ENCODE measurements at places on chromosomes 2 and 18.

- no peak for DNase-seq
Measured at GRCh38 chr2:179141206-179141605, 91.3 kb upstream of the CCDC141 start.

- no peak for DNase-seq
Measured at GRCh38 chr2:241228081-241228859, 39.8 kb downstream of the ANO7 start.

- DNase-seq: no peak
Measured at GRCh38 chr2:20067992-20068584, 16.7 kb upstream of the LAPTM4A start.

GRCh38 chr2:239548965-239549595 lies 148.3 kb upstream of the HDAC4 start:
- no peak for DNase-seq

GRCh38 chr18:32379891-32380290 lies 90.8 kb downstream of the GAREM1 start:
- no peak for DNase-seq

GRCh38 chr2:195022508-195022830 lies 634.6 kb upstream of the SLC39A10 start:
- DNase-seq: no peak

- no peak for DNase-seq
Measured at GRCh38 chr2:232846055-232846454, 24.0 kb upstream of the SNORC start.

GRCh38 chr18:22394428-22394827 lies 23.3 kb downstream of the CTAGE1 start:
- DNase-seq: no peak

- no peak for DNase-seq
Measured at GRCh38 chr2:102932501-102932900, 170.7 kb downstream of the TMEM182 start.

GRCh38 chr2:74756356-74756890 lies 77.5 kb upstream of the HK2 start:
- DNase-seq: no peak

DNA sequence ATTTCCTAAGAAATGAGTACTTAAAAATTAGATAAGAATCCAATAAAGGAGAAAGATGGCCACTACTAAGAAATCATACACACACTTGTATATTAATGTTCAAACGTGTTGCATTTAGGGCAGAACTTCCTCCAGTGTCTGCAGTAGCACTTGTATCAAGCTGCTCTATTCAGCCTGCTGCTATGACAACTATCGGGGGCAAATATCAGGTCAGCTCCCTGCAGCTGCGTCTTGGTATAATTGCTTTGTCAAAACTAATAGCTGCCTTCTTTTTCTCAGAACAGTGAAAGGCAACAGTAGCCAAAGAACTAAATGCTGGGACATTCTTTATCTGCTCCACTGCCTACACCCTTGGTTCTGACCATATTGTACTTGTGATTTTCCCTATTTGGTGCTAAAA lies 300.7 kb downstream of the NOL4 start:
- DNase-seq: no peak

GRCh38 chr18:49934457-49934856 lies 121.1 kb upstream of the ACAA2 start:
- no peak for DNase-seq

DNA sequence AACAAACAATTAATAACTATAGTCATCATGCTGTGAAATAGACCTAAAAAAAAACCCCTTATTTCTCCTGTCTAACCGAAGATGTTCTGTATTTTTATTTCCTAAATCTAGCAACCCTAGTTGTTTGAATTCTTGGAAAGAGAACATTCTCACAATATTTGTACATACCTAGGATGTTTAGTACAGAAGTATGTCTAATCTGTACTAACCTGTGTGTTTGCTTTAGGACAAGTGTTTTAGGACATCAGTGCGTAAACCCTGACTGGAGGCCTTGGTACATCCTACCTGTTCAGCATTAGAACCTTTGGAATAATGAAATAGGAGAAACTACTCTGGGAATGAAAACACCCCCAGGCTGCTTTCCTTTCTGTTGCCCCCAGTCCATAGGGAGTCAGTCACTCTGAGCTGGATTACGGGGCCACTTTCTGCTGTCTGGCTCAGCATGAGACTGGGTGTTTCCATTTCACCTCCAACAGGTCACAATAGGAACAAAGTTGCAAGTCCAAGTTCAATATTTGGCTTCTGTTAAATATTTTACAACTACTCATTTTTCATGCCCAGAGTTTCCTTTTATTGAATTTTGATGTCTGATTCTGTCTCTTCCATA lies 114.7 kb downstream of the MTX2 start:
- DNase-seq: no peak

DNA sequence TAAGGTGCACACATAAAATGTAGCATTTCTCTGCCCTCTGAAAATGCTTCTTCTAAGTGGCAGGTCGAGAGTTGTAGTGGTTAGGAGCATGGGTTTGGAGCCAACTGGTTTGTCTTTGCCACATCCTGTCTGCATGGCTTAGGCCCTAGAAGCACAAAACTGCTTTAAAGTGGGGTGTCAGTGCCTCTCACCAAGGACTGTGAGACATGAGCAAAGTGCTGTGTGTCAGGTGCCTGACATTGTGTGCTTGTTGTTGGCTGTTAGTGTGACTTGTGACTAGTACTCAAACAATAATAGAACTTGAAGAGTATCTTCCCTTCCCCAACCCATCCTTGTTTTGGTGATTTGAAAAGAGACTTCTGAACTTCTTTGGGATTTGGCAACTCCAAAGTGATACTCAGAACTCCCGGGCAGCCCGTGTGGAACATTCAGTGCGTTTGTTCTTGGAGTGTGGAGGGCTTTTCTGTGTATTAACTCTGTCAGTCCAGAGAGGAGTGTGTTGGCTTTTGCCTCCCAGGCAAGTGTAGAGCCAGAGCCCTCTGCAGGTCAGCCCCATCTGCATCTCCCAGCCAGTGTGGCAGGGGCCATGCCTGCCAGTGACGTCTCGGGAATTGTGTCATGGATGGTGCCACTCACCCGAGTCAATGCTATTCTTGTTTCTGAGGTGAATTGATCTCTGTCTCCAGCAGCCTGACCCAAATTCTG lies 5.0 kb downstream of the MGAT5 start:
- DNase-seq: no peak

- no peak for DNase-seq
Measured at GRCh38 chr2:231461516-231461971, 2.7 kb downstream of the NCL start.

GRCh38 chr2:128474036-128474955 lies 155.6 kb upstream of the HS6ST1 start:
- DNase-seq: no peak

DNA sequence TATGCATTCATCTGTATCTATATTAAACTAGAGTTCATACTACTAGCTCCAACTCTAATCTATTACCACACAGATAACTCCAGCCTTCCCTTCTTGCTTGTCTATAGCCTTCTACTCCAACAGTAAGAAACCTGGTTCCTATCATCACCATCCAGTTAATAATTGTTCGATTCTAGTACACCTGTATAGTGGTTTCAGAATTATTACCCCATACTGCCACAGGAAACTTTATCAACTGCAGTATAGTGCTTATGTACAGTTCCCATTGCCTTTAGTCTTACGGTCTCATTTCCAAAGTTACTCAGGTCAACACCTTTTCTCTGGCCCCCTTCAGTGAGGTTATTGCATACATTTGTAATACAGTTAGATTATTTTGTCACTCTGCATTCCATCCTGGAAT lies 14.5 kb downstream of the METTL8 start:
- no peak for DNase-seq

DNA sequence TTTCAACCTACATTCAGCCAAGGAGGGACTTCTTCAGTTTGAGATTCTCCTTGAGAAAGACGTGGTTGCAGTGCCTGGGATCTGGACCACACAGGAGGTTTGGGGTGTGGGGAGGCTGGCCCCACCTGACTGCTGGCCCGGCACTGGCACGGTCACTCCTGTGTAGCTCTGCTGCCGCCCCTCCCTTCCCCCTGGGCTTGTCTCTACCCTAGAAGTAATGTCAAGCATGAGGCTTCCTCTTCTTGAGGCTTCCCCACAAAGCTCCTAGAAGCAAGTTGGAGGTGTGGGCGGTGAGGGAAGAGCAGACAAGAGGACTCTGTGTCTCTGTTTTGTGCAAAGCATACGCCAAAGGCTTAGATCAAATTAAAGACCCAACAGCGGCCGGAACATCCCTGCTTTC lies 8.7 kb downstream of the KLHL29 start:
- DNase-seq: no peak

- DNase-seq: no peak
Measured at GRCh38 chr2:136255127-136255526, 137.2 kb upstream of the CXCR4 start.

GRCh38 chr2:173647681-173648311 lies 293.1 kb downstream of the CDCA7 start:
- no peak for DNase-seq

DNA sequence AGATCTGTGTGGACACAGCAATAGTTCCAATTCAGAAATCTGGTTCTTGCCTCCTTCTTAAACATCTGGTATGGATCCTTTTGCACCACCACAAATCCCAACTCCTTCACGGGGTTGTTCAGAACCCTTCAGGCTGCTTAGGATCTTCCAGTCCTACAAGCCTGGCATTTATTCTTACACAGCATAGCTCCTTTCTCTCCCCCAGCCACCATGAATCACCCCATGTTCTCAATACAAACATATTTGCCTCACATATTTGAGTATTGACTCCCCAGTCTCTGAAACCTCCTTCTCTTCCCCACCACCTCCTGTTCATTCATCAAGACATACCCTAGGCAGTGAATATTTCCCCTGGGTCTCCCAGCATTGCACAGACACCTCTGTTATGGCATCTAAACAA lies 155.2 kb downstream of the ALK start:
- DNase-seq: no peak

DNA sequence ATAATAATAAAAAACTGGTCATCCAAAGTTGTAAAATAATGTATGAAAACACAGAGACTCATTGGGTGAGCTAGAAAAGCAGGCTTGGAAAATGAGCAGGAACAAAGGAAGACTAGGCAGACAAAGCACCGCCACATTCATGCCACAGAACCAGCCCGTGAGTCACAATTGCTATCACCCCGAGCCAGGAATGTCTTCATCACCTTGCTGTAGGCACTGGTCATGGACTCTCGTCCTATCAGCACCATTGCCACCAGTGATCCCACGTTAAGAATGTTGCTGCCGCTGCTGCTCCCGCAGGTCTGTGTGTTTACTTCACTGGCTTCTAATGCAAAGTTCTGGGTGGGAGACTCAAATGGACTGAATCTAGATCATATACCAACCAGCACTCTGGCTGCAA lies 417.9 kb downstream of the PID1 start:
- DNase-seq: no peak

GRCh38 chr2:231160701-231161100 lies 35.9 kb upstream of the HTR2B start:
- no peak for DNase-seq

- DNase-seq: no peak
Measured at GRCh38 chr2:2041256-2041824, 289.7 kb downstream of the MYT1L start.

GRCh38 chr2:237336131-237336530 lies 77.8 kb downstream of the COL6A3 start:
- no peak for DNase-seq

- no peak for DNase-seq
Measured at GRCh38 chr2:104408266-104408665, 445.6 kb upstream of the POU3F3 start.

DNA sequence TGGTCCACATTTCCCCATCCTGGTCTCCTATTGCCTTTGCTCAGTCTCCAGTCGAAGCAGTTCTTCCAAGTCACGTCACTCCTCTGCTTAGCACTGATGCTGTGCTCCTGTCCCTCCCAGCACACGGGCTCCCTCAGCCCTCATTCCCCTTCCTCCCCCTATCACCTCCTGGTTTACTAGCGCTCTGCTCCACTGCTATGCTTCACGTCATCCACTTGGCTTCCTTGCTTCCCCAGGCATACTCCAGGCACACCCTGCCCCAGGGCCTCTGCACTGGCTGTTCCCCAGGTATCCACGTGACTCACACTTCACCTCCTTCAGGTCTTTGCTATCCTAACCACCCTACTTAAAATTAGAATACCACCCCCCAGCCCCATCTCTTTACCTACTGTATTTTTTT lies 269.3 kb downstream of the GLI2 start:
- no peak for DNase-seq

DNA sequence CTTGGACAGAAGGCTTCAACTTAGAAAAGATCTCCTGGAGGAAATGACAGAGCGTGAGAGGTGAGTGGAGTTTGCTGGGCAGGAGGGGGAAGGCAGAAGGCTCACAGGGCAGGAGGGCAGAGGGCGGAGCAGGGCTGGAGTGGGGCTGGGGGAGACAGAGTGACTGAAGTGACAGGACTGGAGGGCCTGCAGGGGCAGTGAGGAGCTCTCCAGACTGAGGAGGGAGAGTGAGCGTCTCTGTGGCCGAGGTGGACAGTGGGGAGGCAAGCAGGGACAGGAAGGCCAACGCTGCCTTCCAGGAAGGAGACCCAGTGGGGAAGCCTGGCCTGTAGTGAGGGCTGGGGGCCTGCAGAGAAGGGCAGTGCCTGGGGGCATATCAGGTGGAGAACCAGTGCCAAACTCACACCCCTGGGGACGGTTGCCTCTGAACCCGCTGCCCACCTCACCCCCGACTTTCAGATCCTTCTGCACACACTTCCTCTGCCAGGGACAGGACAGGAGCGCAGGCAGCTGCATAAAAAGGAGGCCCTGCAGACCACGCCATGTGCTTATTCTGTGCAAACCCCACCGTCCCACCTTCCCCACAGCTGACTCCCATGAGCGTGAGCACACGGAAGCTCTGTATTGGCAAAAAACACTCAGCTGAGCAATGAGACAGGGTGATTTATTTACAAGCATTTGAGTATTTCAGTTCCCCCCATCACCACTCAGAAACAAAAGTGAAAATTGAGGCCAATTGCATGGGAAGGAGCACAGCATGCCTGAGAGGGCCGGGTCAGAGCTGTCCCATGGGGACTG lies 244.3 kb downstream of the FAM210A start:
- no peak for DNase-seq

DNA sequence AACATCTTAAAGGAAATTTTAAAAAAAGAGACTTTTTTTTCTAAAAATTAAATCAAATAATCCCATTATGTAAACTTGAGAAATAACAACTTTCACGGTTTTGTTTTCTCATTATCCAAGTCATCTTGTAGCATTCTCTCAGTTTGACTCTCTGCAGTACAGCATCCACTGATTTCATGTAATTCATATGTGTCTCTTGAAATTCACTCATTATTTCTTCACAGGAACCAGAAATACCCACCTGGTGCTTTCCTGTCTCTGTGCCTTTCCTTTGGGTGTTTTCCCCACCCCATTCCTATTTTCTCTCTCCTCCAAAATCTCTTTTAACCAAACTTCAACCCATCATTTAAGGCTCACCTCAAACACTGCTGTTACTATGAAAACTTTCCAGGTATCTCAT lies 116.1 kb upstream of the STK17B start:
- DNase-seq: no peak

DNA sequence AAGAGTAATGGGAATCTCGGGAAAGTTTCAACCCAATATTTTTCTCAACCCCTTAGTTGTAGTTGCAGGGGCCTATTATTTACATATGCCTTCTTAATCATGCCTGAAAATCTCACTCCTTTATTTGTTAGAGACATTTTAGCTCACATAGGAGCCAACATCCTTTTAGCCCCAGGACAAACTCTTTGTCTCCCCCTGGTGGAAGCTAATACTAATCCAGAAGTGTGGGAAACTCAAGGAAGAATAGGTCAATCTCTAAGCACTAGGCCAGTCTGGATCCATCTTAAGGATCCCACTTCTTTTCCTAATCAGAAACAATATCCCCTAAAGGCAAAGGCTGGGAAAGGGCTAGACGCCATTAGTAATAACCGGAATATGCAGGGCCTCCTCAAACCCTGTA lies 550.9 kb upstream of the PKDCC start:
- no peak for DNase-seq
